AG08396 (cell line): ENCODE measurements at places on chromosomes 3 and 15.

DNA sequence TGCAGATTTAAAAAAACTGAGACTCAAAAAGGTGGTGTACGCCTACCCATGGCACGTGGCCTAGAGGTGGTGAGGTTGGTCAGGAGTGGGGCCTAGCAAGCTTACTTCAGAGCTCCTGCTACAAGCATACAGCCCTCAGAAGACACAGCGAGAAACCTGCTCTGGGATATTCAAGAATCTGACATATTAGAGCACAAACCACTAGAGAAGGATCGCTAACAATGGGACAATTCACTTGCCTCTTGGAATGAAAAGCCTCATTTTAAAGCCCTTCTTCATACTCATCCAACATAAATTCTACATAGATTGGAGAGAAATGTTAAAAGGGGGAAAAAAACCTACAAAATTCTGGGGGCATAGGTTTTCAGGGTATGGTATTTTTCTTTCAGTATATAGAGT lies 118.0 kb upstream of the ARHGEF3 start:
- DNase-seq = no peak

DNA sequence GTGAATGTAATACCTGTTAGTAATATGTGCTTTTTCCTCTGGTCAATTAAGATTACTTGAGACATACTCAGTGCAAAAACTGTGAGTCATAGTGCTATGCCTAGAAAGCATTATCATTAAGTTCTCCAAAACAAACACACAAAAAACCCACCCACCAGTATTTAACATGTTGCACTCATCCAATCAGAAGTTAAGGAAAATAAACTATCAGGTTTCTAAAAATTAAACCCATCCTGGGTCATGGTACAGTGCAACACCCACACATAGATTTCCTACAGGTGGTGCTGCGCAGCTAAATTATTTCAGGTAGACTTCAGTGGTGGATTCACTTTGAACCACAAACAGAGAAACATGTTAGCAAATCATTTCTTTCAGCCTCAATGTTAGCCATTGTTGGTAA lies 264.4 kb upstream of the VEPH1 start:
- no peak for DNase-seq

DNA sequence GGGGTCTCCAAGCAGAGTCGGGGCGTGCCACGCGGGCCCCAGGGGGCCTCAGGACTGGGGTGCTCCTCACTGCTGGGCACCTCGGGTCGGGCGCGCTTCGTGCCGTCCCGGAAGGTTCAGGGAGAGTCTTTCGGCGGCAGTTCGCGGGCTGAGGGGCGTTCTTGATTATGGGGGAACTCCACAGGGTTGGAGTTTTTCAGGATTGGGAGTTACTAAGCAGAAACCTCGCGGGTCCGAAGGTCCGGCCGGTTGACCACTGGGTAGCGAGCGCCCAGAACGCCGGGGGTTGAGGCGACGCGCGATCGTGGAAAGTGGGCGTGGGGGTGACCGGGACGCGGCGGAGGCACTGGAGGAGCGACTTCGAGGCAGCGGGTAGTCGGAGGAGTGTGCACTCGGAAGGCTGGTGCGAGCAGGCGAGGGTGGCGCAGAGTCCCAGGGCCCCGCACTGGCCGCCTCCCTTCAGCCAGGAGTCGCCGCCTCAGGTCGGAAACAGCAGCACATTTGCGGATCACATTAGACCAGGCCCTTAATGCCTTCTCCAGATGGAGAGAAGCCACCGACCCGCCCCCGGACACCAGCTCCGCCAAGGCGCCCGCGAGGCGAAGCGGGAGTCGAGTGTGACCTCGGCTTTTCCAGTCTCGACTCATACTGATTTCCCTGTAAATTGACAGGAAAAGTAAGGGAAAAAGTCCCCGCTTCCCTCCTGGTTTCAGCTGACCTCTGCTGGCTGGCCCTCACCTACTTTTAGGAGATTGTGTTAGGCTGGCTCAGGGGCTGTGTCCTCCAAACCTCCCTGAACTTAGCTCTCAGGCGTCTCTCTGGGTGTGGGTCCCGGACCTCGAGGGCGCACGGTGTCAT lies 685 bp downstream of the ADAMTSL3 start:
- no peak for DNase-seq

DNA sequence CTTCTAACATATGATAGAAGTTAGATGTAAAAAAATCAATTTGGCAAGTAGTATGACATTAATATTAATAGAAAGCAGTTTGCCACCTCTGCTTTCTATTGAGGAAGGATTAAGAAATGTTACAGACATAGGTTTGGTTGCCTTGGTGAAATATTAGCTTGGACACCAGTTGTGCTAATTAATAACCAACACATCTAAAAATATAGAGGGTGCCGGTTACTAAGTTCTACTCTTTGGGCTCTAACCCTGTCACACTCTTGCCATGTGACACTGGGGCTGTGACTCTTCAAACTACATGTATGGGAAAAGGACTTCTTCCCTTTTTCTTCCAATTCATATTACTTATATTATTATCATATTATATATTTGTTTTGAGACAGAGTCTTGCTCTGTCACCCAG lies 64.4 kb downstream of the TRIM71 start:
- no peak for DNase-seq

DNA sequence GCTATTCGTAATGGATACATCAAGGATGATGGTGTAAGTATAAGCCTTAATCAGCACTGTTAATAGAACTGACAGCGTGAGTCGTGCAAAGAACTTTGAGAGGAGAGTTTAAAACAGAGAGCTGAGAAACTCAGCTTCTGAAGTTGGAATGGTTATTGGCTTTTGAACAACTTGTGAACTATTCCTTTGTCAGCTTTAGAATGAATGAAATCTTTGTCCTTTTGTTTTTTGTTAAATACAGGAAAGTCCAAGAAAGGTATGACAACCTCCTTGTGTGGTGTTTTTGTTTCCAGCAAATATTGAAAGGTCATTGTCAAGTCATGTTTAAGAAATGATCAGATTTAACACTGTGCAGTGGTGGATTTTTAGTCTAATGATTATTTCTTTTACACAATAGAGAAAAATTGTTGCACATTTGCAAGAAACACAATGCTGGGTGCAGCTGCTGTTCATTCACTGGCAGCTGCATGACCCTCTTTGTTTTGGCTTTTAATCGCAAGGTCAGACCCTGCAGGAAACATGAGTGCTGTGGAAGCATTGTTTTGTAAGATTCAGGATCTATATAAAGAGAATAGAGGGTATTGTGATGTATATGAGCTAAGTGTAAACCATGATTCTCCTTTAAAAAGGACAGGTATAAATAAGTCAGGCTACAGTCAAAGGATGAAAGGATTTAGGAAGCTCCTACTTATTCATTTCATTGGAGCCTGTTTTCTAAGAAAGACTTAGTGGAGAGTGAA lies 21.7 kb upstream of the ABHD10 start:
- DNase-seq = no peak

DNA sequence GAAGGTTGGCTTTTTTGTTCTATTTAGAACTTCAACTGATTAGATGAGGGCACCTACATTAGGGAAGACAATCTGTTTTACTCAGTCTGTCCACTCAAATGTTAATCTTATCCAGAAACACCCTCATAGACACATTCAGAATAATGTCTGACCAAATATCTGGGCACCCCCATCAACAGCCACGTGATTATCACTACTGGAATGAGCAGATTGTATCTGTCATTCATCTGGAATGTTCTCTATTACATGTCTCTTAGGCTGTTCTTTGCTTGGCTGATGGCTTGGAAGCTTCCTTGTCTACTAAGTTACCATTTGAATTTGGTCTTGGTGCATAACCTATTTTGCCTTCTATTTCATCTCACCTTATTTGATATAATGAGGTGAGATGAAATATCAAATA lies 15.7 kb upstream of the LRRC58 start:
- DNase-seq = peak; percentile 55

- peak; percentile 61 for DNase-seq
Measured at GRCh38 chr15:34582461-34583371, 735 bp downstream of the GOLGA8B start.

DNA sequence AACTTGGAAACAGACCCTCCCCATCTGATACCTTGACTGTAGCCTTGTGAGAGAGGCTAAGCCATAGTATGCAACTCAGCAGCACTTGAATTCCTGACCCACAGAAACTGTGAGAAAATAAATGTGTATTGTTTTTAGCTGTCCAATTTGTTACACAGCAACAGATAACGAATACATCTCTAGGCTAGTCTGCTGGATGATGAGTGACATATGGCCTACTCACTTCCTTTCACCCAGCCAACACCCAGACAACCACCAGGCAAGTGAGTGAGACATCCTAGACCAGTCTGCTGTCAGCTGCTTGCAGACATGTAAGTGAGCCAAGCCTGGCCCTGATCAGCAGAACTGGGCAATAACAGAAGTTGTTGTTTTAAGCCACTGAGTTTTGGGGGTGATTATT lies 19.2 kb upstream of the SMAD6 start:
- no peak for DNase-seq

DNA sequence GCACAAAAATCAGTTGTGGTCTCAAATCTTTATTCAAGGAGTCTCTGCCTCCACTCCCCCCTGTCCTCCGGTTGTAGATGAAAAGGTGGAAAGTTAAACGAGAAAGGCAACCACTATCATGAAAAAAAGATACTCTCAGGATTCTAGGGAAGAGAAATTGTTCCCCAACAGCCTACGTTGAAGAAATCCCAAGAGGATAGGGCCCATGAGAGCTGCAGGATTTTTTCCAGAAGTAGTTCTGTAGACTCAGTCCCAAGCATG lies 14.3 kb downstream of the ZIC1 start:
- no peak for DNase-seq

DNA sequence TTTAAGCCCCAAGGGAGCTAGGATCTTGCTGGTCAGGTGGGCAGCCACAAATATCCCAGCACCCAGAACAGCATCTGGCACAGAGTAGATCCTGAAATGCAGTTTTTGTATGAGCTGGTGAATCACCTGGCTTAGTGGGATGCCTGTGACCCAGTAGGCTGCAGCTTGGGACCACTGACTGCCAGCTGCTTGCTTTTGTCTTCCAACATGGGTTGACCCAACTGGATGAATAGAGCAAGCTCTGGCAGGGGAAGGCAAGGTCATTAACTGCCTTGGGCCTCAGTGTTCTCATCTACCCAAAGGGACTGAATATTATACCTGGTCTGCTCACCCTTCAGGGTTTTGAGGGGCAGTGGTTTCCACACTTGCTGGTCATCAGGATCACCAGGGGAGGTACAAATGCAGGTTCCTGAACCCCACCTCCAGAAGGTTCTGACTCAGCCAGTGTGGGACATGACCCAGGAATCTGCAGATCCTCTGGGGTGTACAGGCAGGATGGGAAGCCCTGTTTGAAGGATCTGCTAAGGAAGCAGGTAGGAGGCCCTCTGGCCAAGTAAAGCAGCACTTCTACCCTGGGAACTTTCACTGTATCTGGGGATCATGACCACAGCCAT lies 55.4 kb downstream of the ITGA11 start:
- DNase-seq = no peak

GRCh38 chr3:190027116-190027515 lies 93.6 kb downstream of the P3H2 start:
- DNase-seq = no peak

DNA sequence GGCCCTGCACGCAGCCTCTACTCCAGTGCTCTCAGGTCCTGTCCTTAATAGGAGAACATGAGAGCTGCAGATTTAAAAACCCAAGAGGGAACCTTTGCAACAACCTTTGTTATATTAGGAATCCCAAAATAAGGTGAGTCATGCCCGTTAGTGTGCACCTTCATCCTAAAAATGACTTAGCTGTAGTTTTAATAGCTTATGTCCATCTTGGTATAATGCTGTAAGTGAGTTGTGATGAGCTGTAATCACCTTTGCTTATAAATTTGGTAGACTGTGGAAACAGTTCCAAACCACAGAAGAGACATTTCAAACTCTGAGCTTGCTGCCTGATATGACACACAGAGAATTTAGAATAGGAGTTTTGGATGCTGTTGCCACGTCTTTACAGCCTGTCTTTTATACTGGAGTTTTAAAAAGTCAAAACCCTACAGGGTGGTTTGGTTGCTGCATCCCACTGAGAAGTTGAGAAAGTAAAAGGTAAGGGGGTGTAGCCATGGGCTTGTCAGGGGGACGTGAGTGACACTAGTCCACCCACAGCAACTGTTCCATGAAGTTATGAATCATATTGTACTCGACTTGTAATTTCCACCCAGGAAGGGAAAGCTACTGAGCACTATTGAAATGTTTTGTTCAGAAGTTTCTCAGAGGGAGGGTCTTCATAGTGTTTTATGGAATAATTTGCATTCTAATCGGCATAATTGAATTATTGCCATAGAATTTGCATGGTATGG lies 27.4 kb upstream of the CD47 start:
- DNase-seq = no peak

GRCh38 chr3:42441791-42442190 lies 31.4 kb upstream of the LYZL4 start:
- no peak for DNase-seq

DNA sequence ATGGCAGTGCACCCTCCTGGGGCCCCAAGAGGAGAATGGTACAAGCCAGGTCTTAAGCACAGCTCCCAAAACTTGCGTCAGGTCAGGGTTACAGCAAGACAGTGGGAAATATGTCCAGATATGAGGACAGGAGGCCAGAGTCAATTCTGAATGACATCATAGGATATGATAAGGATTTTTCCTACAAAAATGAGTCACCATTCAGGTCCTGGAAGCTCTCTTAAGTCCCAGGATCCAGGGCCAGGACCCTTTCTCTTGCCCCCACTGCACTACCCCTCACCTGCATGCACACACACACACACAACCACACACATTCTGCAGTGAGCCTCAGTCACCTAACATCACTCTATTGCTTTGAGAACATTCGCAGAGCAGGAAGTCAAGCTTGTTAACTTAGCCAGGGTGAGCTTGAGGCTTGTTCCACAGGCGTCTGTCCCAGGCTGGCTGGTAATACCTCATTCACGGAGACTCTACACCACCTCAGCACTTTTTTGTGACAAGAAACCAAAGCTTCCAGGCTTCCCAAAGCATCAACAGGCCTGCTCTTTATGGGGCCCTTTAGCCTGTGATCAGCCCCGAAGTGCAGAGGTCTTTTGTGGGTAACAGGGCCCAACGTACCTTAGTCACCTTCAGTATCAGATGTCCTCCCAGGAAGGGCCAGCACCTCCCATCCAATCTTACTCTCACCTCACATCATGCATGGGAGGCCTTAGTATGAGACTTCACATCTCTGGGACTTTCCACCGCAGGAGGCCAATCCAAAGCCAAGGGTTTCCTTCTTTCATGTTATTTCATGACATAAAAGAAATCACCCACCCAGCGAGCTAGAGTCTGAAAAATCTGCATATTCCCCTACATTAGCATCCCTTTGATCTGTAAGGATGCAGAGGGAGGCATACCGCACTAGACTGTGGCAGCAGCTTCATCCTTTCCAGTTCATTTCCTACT lies 74.0 kb upstream of the LIPC start:
- DNase-seq = no peak

GRCh38 chr15:92625251-92625980 lies 30.2 kb downstream of the FAM174B start:
- DNase-seq = no peak

- DNase-seq = no peak
Measured at GRCh38 chr3:107657971-107658370, 135.2 kb downstream of the BBX start.
